Activated CD8-positive, alpha-beta memory T cell treated with anti-CD3 and anti-CD28 coated beads for 48 hours (primary cell): ENCODE measurements at places on chromosomes 1 and 21.

GRCh38 chr1:200372885-200373181, 37.0 kb downstream of the ZNF281 start:
- DNase-seq = no peak

- peak; percentile 68 for DNase-seq
Observed at GRCh38 chr1:156625436-156626078, 6.3 kb downstream of the HAPLN2 start.

DNA sequence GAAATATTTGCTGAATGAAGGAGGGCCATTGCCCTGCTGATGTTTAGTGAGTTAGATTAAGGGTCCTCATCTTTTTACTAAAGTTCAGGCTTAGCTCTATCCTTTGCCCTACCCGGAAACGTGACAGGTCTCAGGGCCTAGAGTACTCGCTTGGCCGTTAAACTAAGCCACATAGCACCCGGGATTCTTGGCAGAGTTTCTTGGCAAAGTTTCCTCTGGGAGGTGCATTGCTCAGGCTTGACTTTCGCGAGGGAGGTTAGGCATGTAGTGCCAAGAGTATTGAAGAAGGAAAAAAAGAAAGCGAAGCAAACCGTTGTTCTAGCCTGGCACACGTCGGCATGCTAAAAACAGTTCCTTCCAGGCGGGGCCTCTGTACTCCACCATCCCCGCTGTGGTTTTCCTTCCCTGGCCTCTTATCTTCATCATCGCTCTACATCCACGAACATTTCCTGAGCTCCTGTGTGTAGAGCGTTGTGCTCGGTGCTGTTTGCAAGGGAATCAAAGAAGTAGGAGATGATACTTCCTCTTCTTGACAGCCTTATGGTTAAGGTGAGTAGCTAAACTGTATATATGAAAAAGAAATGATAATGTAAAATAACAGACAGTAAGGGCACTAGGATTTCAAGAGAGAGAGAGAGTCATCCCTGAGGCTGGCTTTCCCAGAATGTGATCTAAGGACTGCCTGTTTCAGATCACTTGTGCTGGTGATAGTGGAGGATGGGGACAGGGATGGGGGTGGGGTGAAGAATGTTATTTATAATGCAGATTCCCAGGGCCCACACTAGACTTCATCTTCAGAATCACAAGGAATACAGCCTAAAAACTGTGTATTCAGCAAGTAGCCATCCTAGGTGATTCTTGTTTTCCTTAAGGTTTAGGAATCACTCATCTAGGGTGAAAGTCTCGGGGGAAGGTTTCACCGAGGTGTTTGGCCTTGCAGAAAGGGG, 18.8 kb downstream of the RNF220 start:
- no peak for DNase-seq

- no peak for DNase-seq
Observed at GRCh38 chr1:12714710-12715475, 1.0 kb upstream of the AADACL3 start.

GRCh38 chr1:228974273-228974672, 239.0 kb downstream of the RHOU start:
- no peak for DNase-seq

- DNase-seq = no peak
Observed at GRCh38 chr1:72262735-72263134, 19.6 kb downstream of the NEGR1 start.
